ENCODE measurements at places on chromosomes 5 and 9.

DNA sequence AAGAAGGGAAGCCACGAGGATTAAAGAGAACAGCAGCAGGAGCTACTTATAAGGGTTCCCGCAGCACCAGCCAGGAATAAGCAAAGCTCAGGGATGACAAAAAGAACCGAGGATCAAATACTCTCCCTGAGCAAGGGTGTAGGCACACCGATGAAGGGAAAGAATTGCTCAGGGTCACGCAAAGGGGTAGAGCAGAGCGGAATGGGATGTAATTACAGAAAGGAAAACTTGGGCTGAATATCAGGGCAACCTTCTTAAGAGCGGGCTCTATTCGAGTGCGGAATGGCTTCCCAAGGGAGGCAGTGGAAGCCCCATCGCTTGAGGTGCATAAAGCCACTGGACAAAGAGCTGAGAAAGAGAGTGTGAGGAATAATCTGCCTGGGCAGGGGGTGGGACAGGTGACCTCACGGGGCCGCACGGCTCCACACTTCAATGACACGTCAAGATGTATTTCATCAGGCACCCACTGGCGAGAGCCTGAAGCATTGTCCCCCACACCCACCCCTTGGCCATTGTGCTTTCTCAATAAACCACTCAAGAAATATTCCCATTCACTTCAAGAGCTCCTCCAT lies 162.2 kb downstream of the EBF1 start:
- no peak for DNase-seq

DNA sequence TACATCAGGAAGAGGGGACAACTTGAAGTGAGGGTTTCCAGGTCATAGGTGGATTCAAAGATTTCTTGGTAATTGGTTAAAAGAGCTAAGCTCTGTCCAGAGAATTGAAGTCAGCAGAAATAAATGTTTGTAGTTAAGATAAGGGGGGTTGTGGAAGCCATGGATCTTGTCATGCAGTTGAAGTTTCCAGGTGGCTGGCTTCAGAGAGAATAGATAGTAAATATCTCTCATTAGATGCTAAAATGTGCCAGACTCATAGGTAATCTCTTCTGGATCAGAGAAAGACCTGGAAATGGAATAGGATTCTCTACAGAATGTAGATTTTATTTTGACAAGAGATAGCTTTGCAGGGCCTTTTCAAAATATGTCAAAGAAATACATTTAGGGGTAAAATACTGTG lies 491.7 kb downstream of the PRR16 start:
- DNase-seq: no peak

DNA sequence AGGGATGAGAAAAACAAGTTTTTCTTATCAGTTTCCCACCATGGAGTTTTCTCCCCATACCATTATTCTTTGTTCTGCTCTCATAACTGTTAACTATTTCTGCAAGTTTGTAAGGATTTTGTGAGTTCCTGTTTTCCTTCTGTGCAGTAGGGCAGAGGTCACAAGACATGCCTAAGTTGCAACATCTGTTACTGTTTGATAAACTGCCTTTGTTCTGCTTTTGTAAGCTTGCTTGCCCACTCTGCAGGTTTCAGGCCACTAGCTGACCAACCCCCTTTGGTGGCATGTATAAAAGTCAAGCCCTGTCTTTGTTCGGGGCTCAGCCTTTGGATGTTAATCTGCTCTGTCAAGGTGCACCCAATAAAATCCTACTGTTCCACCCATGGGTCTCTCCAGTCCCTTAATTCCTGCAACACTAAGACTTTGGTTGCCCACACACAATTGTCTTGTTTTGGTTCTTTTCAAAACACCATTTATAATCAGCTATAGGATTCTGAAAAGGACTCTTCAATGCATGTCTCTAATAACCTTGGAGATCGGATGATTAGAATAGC lies 545.4 kb downstream of the CDH9 start:
- no peak for DNase-seq

DNA sequence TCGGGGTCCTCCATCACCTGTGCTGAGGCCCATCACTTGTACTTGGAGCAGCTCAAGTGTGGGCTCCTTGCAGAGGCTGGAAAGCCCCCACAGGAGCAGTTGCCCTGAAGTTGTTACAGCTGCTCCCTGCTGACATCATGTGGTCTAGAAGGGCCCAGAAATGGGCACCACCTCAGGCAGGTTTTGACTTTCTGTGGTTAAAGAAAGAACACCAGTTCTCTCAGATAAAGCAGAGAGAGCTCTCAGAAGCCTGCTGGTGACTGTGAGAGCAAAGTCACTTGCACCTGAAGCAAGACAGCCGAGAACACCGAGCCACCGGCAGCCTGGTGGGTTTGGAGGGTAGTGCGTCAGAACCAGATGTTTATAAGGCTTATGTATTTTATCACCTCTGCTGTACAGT lies 70.4 kb downstream of the MVB12B start:
- DNase-seq: no peak

DNA sequence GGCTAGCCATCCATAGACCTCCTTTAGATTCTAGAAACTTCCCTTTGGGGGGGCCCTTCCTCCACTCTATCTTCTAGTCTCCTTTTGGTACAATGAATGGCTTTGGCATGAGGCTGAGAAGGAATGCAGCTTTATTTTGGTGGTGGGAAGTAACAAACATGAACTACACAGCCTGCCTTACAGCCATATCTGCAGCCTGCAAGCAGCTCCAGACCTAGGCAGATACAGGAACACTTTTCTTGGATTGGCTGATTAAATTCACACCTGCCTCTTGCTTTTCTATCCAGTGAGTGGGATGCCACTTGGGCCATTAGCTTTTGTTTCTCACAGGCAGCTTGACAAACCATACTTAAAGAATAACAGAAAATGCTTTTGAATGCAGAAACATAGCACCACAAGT lies 28.2 kb downstream of the NR6A1 start:
- no peak for DNase-seq

GRCh38 chr9:6788162-6789016 lies 30.6 kb downstream of the KDM4C start:
- no peak for DNase-seq

GRCh38 chr5:179413711-179414458 lies 68.6 kb upstream of the ADAMTS2 start:
- DNase-seq: no peak

DNA sequence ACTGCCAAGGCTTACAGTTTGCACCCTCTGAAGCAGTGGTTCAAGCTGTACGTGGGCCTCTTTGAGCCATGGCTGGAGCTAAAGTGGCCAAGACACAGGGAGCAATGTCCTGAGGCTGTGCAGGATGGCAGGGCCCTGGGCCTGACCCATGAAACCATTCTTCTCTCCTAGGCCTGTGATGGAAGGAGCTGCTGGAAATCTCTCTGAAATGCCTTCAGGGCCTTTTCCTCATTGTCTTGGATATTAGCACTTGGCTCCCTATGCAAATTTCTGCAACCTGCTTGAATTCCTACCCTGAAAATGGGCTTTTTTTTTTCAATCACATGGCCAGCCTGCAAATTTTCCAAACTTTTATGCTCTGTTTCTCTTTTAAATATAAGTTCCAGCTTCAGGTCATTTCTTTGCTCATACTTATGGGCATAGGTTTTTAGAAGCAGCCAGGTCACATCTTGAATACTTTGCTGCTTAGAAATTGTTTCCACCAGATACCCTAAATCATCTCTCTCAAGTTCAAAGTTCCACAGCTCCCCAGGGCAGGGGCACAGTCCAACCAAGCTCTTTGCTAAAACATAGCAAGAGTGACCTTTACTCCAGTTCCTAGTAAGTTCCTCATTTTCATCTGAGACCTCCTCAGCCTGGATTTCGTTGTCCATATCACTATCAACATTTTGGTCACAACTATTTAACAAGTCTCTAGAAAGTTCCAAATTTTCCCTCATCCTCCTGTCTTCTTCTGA lies 138.3 kb downstream of the OSTF1 start:
- DNase-seq: no peak

DNA sequence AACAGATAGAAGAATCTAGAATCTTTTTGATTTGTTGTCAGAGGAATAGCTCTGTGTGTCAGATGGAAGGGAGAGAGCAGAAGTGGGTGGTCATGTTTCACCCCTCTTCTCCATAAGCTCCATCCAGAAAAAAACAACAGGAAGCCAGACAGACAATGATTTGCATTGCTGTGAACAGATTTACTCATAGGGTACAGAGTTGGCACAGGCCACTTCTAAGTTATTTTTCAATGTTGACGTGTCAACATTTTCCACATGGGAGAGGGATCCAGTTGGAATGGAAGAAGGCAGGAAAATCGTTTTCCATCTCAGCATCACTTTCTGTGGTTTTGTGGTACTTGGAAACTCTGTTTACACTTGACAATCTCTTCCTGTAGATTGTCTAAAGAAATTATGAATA lies 86.7 kb downstream of the INSYN2B start:
- no peak for DNase-seq

DNA sequence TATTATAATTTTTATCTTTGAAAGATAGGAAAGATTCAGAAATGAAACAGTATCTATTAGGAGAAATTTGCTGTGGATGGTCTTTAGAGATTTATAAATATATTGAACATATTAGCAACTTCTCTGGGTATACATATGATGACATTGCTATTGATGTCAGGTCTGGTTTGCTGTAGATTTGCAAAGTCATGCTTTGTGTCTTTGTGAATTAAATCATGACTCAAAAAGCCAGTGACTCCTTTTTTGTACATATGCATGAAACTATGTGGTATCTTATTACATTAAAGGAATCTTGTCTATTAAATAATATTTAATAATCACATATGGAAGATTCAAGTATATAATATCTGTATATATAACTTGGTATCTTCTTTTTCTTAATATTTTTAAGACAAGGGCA lies 141.9 kb downstream of the ST8SIA4 start:
- DNase-seq: no peak

DNA sequence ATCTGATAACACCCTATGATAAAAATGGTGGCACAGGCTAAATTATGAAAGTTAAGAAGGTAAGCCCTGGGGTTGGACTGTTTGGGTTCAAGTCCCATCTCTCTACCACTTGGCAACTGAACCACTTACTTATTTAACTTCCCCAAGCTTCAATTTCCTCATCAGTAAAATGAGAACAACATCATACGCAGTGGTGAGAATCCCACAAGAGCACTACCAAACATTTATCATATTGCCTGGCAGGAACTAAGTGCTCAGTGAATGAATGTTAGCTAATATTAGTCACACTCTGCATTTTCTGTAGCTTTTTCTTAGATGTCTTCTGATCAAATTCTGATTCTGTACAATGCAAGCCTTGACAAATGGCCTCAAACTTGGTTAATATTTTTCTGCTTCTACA lies 306.7 kb downstream of the EBF1 start:
- no peak for DNase-seq

DNA sequence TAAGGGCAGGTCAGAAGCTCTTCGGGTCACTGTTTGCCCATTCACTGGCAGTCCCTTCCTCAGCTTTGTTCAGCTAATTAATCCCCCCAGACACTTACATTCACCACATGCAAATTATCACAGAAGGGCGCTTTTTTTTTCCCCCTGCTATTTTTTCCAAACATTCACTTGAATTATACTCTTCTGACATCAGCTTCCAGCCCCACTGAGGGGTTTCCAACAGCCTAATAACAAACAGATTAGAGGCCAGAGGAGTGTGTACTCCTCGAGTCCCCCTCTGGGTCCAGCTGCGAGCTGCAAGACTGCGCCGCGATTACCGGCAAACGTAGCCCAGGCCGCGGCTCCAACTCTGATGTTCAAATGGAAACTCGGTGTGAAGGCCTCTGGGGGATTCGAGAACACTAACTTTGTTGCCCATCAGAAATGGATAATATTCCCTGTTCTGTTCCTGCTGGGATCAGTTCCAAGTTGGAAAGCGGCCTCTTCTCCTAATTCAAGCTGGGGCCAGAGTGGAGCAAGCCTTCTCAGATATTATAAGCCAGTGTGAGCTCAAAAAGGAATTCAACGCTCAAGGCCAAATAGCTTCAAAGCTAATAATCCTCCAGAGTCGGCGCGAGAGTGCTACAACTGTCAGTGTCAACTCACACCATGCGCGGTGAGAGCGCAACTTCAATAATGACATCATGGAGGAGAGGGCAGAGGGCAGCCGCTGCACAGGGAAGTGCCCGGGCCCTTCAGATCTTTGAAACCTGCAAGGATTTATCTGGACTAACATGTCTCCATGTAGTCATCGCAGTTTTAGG lies 560.8 kb downstream of the BNC2 start:
- peak; percentile 83 for DNase-seq

DNA sequence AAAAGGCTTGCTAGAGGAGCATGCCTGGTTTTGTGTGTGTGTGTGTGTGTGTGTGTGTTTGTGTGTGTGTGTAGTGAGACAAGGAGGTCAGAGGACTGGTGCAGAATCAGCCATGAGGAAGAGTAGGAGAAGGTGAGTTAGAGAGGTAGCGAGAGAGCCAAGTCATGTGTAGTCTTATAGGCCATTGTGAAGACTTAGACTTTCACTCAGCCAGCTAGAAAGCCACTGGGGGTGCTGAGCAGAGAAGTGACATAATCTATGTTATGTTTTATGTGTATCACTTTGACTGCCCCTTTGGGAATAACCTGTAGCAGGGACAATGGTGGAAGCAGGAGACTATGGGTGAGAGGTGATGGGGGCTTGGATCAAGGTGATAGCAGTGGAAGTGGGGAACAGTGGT lies 180.5 kb upstream of the CLINT1 start:
- no peak for DNase-seq

DNA sequence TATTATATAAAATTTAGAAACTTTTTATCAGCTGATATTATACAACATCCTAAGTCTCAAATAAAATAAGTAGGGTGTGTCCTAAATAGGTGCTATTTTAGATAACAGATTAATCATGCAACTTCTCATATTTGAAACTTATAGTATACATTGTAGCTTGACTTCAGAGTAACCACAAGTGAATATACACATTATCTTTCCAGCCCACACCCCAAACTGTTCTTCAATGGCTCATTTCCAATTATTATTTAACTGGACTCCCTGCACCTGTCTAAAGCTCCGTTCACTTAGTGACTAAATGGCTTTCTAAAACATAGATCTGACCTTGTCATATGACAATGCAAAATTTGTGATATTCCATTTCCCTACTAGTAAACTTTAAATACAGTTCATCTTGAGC lies 490.9 kb upstream of the RGMB start:
- DNase-seq: no peak

DNA sequence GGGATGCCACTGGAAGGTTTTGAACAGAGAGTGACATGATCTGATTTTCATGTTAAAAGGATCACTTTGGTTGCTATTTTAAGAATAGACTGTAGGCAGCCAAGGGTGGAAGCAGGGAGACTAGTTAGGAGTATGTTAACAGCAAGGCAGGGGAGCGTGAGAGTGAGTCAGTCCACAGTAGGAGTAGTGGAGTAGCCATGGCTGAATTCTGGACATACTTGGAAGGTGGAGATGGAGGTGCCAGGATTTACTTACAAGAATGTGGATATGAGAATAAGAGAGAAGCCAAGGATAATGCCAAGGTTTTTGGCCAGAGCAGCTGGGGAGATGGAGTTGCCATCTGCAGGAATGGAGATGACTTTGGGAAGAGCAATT lies 118.8 kb downstream of the GALNT10 start:
- DNase-seq: no peak

GRCh38 chr5:43941806-43942205 lies 338.8 kb downstream of the NNT start:
- DNase-seq: no peak

GRCh38 chr5:54325610-54326311 lies 15.4 kb upstream of the ARL15 start:
- no peak for DNase-seq
